ENCODE measurements at places on chromosomes 7 and 10.

DNA sequence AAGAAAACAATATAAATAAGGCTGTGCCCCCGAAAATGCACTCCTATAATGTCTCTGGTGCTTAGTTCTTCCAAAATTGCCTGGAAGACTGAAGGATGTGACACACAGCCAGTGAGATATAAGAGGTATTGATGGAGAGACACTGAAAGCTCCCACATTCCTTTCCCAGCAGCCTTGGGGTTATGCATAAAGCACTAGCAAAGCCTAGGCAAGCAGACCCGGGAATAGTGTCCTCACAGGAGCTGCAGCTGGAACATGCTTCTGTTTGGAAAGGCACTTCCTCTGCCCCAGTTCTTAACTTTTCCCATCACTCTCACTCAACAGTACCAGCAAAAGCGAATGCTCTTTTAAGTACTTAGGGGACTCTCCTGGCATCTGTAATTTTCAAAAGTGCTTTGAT, 178.0 kb downstream of the AMPH start:
- DNase-seq: no peak

GRCh38 chr7:131007439-131008330, 273.7 kb upstream of the KLF14 start:
- no peak for DNase-seq

DNA sequence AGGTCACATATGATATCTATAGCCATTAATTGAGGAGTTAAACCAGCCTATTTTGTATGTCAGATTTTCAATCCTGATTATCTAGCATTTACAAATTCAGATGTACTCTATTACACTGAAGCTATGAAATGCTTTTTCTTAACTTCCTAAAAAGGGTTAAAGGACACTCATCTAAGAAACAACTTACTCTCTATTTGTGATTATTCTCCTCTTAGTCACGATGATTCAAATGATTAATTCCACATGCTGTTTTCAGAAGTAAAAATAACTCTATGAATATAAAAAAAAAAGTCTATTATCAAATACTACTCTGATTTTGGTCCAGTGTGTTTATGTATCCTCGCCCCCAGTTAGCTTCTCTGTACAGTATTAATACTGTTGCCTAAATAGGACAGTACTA, 1199.9 kb downstream of the GATA3 start:
- no peak for DNase-seq

- DNase-seq: peak; percentile 56
Measured at GRCh38 chr10:80356563-80356988, at the start of the genes DYDC1 and DYDC2. Gene DYDC1 (minus strand): TSS chr10:80356755. CDS start chr10:80352601, 4,154 bp downstream. Gene DYDC2 (plus strand): TSS chr10:80356781. CDS start chr10:80362444, 5,663 bp downstream.

- DNase-seq: no peak
Measured at GRCh38 chr7:155467846-155468784, 10.2 kb downstream of the EN2 start.

DNA sequence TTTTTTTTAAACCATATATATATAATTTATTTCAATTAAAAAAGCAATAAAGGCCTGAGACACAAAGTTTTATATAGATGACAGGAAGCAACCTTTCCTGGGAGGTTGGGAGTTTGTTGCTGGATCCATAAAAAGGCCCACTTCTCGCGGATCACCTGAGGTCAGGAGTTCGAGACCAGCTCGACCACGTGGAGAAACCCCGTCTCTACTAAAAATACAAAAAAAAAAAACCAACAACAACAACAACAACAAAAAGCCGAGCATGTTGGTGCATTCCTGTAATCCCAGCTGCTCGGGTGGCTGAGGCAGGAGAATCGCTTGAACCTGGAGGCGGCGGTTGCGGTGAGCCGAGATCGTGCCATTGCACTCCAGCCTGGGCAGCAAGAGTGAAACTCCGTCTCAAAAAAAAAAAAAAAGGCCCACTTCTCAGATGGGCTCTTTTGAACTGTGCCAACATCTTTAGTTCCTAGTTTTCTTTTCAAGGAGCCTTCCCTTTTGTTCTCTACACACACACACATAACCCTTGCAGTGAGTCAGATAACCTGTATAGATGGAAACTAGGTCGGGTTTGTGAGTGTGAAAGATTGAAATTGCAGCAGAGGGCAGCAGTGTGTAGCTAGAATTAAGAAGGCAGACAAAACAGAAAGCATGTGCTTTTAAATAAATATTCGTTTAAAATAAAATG, 1.2 kb upstream of the SMNDC1 start:
- DNase-seq: peak; percentile 42

DNA sequence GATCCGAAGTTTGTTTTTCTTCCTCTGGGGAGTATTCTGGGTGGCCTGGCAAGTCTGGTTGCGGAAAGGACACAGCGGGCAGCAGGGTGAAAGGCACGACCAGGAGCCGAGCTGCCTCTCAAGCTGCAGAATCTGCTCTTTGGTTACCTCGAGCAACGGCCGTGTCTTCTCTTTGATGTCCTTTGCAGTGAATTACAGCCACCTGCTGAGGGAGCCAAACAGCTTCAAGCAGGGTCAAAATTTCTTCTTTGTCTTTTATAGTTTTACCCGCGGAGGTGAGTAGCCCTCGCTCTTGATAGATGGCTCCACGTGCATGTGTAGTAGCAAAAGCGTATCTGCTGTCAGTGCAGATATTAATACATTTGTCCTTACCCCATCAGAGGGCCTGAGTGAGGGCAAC, 177.3 kb upstream of the MBL2 start:
- DNase-seq: no peak

- DNase-seq: peak; percentile 80
Measured at GRCh38 chr10:6204341-6205191, 1.8 kb downstream of the PFKFB3 start.

GRCh38 chr10:18649364-18649959, 1.9 kb downstream of the NSUN6 start:
- DNase-seq: no peak

GRCh38 chr7:136063326-136063666, 86.1 kb upstream of the MTPN start:
- DNase-seq: no peak

DNA sequence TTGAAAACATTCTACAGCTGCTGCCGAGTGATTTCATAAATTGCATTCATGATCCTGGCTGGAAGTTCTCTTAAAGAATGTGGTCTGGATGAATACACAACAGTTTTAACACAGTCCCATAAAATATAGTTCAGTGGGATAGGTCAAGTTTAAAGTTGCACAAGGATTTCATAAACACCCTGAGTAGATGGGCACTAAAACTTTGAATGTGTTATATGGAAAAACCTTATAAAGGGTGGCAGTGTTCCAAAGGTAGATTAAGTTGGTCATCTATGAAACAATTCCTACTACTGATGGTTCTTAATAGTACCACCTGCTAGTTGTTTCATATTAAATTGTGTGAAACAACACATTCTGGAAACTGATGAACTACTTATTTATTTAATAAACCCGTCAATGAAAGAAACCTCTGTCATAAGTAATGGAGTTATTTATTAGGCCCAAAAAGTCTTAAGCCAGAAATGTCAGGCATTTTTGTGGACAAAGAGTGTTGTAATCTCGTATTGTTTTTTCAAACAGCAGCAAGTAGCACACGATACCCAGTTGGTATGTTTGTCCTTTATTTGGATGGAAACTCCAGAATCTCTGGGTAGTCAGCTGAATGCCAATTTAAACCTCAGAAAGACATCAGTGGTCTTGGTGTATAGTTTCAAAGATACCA, 14.3 kb upstream of the RPA3 start:
- no peak for DNase-seq

DNA sequence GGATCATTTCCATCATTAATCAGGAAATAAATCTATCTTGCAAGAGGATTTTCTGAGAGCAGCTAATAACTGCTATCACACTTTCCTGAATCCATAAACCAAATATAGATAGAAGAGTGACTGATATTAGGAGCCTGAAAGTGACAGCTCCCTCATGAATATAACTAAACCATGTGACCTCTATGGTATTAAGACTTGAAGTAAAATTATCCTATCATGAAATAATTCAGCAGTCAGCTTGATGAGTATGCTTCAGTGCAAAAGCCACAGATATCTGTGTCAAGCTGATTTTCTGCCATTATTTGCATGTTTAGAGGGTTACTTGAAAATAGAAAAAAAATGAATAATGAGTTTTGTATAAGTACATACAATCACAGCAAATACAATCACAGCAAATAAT, 80.1 kb upstream of the PPP1R3A start:
- DNase-seq: no peak

- DNase-seq: no peak
Measured at GRCh38 chr10:107166403-107166802, 1.9 kb upstream of the SORCS1 start.

DNA sequence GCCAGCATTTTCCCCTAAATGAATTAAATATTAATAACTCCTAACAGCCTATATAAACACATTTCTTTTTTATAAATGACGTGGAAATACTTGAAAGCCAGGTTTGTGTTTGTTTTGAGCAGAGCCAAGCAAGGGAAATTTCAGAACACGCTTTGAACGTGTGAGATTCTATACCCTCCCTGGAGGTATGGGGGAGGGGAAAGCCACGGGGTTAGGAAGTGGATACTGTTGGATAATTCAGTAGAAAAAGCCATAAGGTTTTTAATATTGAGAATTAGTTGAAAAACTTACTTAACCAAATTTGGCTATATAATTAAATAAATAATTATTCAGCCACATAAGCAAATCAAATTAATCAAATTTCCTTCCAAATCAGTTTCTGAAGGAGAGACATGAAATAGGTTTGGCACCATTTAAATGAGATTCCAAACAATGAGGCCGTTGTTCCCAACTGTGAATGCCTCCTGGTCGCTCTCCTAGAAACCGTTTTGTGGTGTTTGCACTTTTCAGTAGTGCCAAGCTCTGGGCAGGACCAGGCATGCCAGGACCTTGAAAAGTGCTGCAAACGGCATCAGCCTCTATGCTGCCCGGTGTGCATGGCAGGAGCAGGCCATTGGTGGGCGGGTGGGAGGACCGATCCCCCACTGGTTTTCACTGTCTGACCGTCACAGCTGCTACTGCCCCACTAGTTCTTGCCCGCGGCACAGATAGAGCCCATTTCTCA, 88.1 kb downstream of the SEPTIN14 start:
- peak; percentile 23 for DNase-seq

- no peak for DNase-seq
Measured at GRCh38 chr7:55574051-55574717, 1.9 kb upstream of the VOPP1 start.

- DNase-seq: no peak
Measured at GRCh38 chr10:125868372-125868975, 12.6 kb downstream of the DHX32 start.

GRCh38 chr7:123424463-123424862, 109.9 kb downstream of the IQUB start:
- DNase-seq: no peak

DNA sequence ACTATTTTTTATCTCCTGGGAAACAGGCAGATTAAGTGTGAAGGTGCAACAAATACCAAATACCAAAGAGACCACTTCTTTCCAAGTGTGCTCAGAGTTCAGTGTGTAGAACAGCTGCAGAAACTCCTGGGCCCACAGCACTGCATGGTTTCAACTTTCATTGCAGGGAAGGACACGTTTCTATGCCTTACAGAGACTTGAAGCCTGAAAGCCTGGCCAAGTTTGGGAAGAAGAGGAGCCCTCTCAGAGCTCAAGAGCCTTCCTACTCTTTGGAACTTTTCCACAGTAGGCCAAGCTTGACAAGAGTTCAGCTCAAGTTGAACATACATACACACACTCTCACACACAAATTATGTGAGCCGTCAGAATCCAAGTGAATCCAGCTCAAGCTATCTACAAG, 2.5 kb downstream of the HOXA4 start:
- no peak for DNase-seq

GRCh38 chr10:101353692-101354327, at the start of gene BTRC:
Gene BTRC (plus strand): TSS chr10:101354165. CDS start chr10:101354181, 16 bp downstream.
- DNase-seq: peak; percentile 97
